ENCODE measurements at places on chromosomes 7 and 10. TPM values are rescaled to one million over a fixed set of nuclear protein-coding genes. Genes with fewer than 3 reads are reported as not detected.

- DNase-seq = no peak
Observed at GRCh38 chr7:140659856-140660255, 12.9 kb upstream of the ADCK2 start.

- DNase-seq = peak; percentile 10
Observed at GRCh38 chr10:22475651-22476600, 130.6 kb downstream of the SPAG6 start.

Gene ASB10
- total RNA-seq = not detected

GRCh38 chr10:116080553-116080952 is 192.5 kb downstream of the GFRA1 start:
- no peak for DNase-seq

Gene EFCAB10
- not detected for total RNA-seq

Gene C10orf62
- not detected for total RNA-seq

DNA sequence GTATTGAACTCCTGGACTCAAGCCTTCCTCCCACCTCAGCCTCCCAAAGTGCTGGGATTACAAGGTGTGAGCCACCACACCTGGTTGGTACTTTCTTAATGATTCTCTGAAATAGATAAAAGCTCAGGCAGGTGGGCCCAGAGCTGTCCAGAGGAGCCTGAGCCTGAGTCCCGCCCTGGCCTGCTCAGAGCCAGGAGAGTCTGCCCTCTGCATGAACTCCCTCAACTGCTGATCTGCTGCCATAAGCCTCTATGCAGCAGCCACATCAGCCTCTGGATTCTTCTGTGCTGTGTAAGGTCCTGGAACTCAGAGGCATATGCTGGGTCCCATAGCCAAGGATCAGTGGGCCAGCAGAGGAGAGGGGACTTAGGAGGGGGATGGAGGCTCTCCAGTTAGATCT is 23.1 kb upstream of the DDIT4 start:
- DNase-seq = no peak

Gene ZNF138
- 10.4 TPM for total RNA-seq

Gene CDHR1
- 1.4 TPM for total RNA-seq

DNA sequence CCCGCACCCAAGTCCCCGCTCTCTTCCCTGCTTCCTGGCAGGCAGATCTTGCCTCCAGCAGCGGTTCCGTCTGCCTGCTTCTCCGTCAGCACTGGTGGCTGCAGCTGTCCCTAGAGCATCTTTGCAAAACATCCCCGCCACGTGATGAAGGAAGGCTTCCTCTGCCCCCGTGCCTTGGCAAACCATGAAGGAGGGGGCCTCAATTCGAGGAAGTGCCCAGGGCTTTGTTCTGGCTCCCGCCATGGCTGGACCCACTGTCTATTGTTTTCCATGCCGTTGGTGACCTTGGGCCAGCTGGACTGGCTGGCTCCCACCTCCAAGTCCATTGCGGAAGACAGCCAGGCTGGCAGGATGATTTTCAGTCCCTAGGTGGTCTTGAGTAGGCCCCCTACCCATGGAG is 13.2 kb upstream of the AQP1 start:
- DNase-seq = no peak

Gene PCLO
- not detected for total RNA-seq

DNA sequence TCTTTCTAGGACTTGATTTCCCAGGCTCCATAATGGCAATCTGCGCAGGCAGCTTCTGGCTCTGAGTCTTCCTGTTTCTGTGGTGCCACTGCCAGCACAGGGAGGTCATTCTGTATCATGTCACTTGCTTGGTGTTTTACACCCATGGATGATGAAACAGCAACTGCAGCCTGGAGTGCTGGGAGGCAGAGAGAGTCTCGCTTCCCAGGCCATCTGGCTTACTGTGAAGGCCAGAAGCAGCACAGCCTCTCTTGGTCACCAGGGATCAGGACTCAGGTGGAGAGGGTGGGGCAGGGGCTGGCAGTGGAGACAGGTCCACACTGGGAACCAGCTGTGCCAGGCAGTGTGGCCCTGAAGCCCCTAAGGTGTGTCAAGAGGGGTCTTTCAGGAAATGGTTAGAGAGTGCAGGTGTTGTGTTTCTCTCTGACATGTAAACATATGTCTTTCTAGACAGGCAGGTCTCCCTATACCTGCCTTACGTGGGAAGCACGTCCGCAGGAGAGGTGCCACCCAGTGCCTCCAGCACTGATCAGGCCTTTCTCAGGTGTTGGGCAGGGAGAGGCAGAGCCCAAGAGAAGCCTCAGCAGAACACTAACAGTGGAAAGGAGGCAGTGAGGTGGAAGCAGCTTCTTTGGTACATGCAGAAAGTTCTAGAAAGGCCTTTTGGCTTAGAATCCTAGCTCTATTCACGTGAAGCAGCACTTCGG is 71.4 kb downstream of the INSIG1 start:
- DNase-seq = peak; percentile 28

All from CD8-positive, alpha-beta memory T cell (primary cell).